ENCODE measurements at places on chromosomes 3 and 15. TPM values are rescaled to one million over a fixed set of nuclear protein-coding genes. Genes with fewer than 3 reads are reported as not detected.

DNA sequence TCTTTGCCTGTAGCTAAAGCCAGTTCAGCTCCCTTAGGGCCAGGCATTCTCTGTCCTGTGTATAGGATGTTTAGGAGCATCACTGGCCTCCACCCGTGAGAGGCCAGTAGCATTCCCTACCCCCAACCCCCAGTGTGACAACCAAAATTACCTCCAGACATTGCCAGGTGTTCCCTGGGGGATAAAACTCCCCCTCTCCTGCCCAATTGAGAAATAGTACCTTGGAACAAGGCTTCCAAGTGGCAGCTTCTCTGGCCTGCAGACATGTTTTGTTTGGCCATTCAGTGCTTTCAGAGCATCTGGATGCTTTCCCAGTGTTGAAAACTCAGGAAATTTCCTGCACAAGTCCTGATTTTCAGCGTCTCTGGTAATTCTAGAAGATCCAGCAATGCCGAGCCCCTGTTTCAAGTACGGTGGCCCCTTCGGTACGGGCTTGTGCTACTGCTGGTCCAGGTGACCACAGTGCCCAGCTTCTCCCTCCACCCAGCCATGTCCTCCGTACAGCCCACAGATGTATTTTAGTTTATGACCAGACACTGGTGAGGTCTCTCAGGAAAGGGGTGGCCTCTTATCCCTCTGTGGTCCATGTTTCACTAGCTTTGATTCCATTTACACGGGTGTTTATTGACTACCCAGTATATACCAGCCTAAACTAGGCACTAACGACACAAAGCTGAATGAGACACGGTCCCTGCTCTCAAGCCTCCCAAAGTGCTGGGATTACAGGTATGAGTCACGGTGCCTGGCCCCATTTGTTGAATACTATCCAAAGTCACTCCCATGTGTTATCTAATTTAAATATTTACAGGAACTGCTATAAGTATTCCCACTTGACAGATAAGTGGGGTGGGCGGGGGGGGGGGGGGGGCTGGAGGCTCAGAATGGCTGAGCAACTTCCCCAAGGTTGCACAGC lies 125.4 kb upstream of the RAD18 start:
- DNase-seq, result no peak

DNA sequence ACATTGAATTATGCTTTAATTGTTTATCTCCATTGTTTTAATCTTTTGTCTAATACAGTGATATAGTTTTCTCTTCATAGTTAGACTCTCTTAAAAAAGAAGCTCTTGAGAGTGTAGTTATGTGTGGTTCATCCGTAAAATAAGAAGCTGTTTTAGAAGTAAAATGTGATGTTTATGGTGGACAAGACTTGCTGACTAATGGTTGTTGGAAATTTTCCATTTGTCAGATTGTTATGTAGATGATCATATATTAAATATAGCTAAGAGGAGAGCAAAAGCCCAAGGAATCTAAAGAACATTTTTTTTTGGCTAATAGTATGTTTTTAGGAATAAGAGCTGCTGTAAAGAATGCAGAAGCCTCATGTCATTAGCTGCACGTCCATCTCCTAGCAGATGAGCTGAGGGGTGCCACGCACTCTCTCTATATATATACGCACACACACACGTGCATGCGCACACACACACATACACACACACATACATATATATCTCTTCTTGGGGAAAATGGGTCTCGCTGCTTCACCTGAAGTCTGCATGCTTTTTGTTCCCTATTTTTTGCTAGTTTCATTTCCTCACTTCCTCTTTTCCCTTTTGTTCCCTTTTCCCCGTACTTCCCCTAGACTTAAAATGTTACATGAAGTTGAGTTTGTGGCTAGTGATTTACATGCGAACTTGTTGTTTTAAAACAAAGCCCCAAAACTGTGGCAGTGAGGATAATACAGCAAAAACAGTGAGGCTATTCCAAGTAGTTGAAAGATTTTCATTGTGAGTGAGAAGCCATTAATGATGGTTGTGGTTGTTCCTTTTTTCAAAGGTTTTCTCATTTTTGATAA lies 107.8 kb downstream of the MBNL1 start:
- no peak for DNase-seq

Gene RLBP1
- not detected for total RNA-seq

DNA sequence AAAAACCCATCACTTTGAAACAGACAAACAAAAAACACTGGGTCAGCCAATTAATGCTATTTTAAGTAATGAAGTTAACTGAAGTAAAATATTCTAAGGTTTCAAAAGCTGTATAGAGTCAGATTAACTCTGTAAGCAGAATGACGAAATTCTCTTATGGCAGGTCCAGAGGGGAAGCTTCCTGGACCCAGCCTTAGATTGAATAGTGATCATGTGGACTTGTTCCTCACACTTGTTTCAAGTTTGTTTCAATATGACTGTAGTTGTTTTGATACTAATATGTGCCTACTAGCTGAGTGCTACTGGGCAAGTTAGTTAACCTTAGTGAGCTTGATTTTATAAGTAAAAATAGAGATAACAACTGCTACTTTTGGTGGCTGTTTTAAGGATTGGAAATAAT lies 32.6 kb downstream of the PLS1 start:
- no peak for DNase-seq

- DNase-seq, result no peak
These were observed 162.4 kb upstream of the TGFBR2 start for GRCh38 chr3:30443756-30444673.

GRCh38 chr15:52336529-52336928 lies 40.9 kb upstream of the MYO5C start:
- no peak for DNase-seq

DNA sequence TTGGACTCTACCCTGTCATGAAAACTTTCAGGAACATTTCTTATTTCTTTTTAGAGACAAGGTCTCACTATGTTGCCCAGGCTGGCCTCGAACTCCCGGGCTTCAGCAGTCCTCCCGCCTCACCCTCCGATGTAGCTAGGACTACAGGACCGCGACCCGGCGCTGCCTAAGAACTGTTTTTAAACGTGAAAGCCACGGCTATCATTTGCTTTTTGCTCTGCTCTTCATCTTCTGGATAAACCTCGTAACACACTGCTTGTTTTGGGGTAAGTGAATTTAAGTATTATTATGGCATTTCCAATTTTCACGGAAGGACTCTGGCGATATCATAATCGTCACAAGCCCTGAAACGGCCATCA lies 14.3 kb upstream of the CCNL1 start:
- DNase-seq, result peak; percentile 85

DNA sequence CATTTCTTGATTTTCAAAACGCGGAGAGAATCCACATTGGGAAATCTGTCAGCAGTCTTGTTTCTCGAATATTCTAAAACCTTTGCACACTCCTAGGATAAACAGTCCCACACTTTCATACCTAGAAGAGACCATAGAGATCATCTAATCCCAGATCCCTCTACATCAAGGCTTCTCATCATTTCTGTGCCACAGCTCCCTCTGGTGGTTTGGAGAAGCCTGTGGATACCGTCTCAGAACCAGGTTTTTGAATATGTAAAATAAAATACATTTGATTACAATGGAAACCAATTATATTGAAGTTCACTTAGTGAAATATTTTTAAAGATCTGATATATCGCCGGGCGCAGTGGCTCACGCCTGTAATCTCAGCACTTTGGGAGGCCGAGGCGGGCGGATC lies 211.9 kb upstream of the GOLGA6L4 start:
- no peak for DNase-seq

- DNase-seq, result no peak
These were observed 941.5 kb downstream of the FHIT start for GRCh38 chr3:60309539-60310268.

Data from posterior vena cava (tissue), 2 donors.